NCI-H510A (cell line): ENCODE measurements at places on chromosomes 1 and 21.
A peak's percentile ranks its signal among the peaks of the same experiment; 100 is the strongest.

- peak; percentile 74 for DNase-seq
Measured at GRCh38 chr1:37486680-37487618, 12.6 kb downstream of the ZC3H12A start.

- DNase-seq, result no peak
Measured at GRCh38 chr21:45299864-45300785, 12.4 kb upstream of the POFUT2 start.

DNA sequence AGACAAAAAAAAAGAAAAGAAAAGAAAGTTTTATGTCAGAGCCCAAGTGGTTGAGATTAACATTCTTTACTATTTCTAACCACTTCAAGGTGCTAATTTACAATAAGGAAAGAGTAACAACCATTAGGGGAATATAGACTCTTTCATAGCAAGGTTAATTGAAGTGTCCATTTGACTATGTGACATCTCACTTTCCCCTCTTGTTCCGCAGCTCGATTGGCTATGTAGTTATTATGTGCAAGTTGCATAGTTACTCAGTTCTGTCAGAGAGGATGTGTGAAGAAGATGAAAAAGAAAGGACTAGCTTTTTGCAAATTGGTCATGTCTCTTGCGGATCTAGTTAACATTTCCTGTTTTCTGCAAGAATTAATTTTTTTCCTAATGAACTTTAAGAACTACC, 273.7 kb downstream of the RGS7 start:
- no peak for DNase-seq

DNA sequence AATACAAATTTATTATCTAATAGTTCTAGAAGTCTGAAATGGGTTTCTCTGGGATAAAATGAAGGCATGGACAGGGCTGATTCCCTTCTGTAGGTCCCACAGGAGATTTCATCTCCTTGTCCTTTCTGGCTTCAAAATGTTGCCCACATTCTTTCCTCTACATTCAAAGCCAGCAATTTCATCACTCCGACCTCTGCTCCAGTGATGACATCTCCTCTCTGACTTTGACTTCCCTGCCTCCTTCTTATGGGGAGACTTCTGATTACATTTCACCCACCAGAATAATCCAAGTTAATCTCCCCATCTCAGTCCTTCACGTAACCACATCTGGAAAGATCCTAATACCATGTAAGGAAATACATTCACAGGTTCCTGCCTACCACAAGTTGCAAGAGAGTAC, 358.0 kb upstream of the C1orf87 start:
- DNase-seq, result no peak

GRCh38 chr1:240515505-240515904, 96.5 kb downstream of the GREM2 start:
- DNase-seq, result no peak

DNA sequence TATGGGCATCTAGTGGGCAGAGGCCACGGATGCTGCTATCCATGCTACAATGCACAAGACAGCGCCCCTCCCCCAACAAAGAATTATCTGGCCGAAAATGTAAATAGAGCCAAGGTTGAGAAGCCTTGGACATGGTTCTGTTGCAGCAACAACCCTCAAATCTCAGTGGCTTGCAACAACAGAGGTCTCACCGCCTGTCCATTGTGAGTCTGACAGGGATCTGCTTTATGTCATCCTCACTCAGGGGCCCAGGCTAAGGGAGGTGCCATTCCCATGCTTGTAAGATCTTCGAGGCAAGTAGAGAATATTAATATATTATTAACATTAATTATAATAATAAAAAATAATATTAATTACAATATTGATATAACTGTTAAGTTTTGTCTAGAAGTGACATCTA, 9.5 kb upstream of the PITHD1 start:
- no peak for DNase-seq

DNA sequence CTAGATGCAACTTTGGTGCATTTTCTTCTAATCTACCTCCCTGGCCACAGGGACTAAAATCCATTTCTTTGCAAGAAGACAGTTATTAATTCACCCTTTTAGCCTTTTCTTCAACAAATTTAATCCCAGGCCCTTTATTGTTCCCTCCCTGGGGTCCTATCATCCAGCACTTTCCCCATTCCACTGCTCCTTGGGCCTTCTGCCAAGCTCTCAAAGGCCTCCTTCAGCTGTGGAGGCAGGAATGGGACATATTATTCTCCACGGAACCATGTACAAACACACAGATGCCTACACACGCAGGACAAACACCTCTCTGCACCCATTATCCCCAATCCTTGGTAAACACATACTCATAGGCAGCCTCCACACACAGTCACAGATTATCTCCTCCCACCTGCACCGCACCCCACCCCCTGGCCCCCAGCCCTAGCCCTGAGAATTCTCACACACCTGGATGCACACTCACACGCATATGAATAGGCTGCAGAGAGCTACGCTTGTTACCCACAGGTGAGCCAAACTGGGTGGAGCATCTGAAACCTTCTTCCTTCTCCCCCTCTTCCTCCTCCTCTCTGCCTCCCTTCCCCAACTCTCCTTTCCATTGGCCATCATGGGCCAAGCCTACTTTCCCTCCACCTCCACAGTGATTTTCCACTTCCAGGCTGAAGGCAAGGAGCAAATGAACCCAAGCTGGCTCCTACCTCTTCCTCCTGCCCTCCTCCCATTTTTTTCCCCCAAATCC, 11.7 kb downstream of the TAGLN2 start:
- peak; percentile 49 for DNase-seq

DNA sequence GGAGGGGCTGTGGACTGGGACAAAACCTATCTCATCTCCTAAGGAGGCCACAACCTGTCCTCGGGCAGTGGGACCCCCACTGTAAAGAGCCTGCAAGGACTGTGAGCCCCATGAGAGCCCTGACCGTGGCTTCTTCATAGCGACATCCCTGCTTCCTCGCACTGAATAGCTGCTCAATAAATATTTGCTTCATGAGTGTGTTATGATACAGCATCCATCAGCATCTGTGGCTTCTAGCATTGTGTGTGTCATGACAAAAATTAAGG, 40.5 kb upstream of the CSF3R start:
- DNase-seq, result no peak

DNA sequence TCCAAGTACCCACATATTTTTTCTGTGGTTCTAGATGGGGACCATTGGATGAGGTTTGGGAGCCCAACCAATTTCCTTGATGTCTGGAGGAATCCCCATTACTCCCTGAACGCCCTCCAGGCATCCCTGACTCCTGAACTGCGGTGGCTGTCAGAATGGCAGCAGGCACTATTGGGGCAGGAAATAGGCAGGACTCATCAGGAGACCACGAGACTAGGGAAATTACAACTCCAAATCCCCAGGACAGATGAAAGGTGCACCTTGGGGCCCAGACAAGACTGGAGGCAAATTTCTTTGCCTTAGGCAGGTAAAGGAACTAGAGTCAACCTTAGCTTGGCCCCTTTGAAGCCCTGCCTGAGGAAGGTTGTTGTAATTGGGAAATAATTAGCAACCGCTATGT, 1.1 kb downstream of the CGN start:
- DNase-seq, result no peak

GRCh38 chr21:44356636-44357035, 3.2 kb downstream of the TRPM2 start:
- DNase-seq, result no peak

DNA sequence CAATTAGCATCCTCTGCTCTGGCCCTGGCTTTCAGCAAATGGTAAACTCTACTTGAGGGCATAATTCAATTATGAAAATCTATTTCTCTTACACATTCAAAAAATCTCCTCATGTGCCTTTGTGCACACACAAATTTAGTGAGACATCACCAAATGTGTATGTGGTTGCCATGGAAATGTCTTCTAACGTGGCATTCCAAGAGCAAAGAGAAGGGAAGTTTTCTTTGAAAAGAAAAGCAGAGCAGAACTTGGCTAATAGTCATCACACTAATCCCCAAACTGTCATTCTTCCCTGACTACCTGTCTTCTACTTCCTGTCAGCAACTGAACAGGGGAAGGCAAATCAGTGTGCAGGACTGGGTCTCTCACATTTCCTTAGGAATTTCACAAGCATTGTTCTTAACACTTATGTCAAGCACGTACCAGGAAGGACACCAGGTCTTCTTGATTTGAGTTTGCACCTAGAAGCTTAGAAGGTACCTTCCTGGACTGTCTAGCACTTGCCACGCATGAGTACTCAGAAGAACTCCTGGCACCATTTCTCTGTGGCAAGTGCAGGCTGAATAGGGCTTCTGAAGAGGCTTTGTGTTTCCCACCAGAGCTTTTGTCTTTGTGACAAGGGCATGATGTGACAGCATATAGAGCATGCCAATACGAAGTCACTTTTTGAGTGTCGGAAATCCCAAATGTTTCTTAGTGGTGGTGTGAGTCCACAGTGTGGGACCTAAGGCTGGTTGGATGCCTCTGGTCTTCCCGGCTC, 32.3 kb downstream of the MAN1C1 start:
- DNase-seq, result no peak

DNA sequence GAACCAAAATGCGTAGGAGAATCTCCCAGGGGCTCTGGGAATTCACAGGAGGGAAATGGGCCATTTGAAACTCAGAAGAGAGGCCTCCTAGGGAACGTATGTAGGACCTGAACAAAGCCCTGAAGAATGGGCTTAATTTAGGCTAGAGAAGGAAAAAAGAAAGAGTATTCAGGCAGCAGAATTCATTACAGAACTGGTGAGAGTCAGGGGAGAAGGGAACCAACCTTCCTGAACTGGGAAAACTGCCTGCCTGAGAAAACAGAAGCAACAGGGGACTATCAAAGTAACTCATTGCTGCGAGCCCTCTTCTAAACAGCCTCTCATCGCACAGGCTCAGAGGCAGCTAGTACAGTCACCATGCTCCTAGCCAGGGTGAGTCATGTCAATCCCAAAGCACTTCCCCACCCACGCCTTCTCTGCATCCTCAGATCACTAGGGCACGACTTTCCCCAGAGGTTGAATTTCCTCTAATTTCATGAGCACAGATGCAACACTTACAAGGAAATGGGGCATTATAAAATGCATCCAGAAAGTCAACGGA, 98.1 kb downstream of the ADSS2 start:
- DNase-seq, result no peak

DNA sequence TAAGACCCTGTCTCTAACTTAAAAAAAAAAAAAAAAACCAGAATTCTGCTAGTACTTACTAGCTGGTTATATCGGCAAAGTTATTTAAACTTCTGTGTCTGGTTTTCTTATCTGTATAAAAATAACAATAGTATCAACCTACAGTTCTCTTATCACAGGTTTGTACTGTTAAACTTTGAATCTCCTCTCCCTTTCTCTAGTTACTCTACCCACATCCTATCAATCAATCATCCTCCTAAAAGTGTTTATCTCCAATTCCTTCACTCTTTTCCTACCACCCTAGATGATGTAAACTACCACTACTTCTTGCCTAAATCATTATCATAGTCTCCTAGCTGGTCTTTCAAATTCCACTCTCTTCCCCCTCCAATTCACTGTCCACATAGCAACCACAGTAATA, 27.6 kb downstream of the USP33 start:
- no peak for DNase-seq

DNA sequence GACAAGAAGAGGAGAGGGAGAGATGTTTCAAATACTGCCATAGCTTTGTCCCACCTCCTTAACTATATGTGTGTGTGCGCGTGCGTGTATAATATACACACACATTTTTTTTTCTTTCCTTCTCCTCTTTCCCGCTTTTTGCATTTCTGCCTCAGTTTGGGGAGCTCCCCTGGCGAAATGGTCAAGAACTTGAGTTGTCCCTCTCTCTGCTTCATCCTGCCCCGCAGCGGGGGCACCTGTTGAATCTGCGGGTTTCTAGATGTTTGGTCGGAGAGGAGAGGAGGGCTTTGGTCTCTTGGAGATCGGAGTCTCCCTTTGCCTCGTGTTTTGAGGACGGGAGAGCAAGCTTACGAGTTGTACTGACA, 504 bp downstream of the SCCPDH start:
- no peak for DNase-seq
